NCI-H2171 treated with DMSO at 0.1 percent for 48 hours (cell line): ENCODE measurements at places on chromosomes 7 and 10.
A peak's percentile ranks its signal among the peaks of the same experiment; 100 is the strongest.

DNA sequence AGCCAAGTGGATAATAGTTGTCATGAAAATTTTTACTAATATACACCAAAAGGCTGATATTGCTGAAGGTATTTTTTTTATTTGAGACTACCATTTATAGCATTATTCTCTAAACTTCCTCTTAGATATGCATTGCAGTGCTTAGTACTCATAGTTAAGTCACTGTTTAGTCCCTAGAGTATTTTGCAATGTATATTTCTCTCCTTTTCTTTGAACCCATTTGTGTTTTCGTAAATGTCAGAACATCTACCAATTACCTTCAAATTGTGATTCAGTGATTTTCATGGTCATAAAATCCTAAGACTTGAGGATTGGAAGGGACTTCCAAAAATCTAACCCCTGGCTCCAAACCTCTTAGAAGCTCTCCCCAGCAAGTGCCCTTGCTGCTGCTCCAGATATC is 21.5 kb upstream of the CYP26C1 start:
- DNase-seq: no peak

DNA sequence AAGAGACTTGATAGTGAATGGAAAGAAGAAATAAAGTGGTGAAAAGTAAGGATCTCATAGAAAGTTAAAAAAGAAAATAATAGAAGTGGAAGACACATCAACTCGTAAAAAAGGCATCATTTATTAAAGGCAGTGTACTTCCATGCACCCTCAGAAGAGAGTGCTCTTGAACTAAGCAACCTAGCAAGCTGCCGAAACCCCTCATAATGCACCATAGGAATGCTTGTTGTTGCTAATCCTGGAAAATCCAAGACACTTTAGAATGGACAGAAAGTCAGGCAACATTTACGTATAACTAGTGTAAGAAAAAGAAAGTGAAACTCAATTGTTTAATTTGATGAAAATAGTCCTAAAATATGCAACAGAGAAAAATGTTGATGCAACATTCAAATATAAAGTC is 12.8 kb downstream of the TFPI2 start:
- DNase-seq: no peak

DNA sequence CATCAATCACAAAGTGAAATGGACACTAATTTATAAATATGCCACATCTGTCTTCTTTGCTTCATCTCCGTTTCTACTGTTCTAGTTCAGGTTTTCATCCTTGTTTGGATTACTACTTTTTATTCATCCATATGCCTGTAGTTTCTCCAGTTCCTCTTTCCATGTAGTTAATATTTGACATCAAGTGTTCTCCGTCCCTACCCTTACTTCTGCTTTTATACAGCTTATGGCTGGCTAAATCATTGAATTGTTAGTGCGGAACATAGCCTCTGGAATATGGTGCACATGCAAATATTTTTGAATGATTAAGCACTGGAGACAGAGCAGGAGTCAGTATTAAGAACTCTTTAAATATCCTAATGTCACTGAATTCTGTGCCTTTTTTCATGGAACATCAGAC is 230.0 kb upstream of the PPP1R3A start:
- no peak for DNase-seq

DNA sequence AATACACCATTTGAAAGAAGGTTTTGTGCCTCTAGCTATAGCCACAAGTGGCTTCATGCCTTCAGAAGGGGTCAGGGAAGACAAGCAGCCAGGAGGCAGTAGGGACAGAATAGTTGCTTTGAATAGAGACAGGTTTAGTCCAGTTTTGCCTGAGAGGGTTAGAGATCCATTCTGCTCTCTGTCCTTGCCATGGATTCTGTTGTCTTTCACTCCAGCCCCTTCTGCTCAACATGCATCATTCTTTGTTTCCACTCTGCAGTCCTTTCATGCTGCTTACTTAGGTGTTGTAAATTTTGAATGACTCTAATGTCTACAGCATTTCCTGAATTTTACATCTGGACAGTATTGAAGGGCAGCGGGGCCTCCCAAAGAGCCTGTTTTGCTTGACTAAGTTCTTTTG is 60.3 kb downstream of the CNTNAP2 start:
- DNase-seq: no peak

DNA sequence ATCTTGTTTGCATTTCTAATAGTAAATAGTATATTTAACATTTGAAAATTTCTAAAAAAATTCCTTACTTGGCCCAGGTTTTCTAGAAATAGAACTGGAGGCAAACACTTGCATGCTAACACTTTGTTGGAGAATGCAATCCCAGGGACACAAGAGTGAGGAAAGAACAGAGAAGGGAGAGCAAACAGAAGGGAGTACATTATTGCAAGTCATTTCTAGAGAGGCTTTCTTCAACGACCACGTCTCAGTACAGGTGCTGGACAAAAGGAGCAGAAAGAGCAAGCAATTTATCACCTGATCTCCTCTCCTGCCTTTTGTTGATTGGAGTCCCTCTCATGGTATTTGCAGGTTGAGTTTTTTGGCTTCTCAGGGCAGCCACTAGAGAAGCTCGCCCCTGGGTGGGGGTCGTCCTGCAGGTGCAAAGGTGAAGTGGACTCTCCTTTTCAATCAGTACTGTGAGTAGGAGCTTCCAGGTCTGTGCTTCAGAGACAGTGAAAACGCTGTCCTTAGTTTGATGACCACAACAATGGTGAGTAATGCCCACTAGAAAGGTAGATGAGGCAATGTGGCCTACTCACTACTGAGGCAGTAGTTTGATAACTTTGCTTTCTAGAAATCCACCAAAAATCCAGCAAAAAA is 5.2 kb downstream of the CPED1 start:
- no peak for DNase-seq

- DNase-seq: no peak
Observed at GRCh38 chr10:28459453-28460144, 73.3 kb upstream of the WAC start.

DNA sequence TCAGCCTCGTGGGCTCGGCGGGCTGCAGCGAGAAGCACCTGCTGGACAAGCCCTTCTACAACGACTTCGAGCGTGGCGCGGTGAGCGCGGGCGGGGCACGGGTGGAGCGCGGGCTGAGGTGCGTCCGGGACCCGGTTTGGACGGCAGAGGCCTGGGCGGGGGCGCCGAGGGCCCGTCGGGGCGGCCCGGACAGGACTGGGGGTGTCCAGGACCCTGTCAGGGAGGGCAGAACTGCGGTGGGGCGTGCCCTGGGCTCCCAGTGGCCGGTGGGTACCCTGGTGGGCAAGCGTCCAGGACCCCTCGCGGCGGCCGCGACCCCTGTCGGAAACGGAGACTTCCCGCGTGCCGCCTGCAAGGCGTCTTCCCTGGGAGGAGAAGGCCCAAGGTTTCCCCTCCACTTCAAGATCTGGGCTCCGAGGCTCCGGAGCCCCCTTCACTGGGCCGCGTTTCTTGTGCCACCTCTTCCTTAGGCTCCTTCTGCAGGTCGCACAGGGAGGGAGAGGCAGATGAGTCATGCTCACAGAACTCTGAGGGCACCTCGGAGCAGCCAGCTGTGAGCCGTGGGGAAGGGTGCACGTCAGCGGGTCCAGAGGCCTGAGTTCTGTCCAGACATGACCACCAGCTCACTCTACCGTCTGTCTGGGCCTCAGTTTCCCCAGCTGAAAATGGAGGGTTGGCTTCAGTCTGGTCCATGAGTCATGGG is 485 bp downstream of the ALOX5 start:
- no peak for DNase-seq

DNA sequence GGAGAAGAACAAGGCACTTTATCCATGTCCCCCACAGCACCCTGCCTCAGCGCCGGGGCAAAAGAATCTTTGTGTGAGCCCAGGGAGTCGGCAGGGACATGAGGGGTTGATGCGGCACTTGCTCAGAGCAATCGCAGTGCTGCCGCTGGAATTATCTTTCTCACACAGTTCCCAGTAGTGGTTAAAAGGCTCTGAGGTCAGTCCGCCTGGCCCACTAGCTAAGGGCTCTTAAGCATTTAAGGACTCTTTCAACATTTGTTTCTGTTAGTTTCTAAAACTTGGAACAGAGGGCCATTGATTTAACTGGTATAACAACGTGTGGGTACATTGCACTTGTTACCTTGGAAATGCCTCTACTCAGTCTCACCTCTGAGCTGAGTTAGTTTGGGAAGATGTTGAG is 208.0 kb upstream of the C7orf33 start:
- no peak for DNase-seq

GRCh38 chr10:89615112-89615511 is 29.9 kb downstream of the PANK1 start:
- DNase-seq: no peak

GRCh38 chr7:77420986-77421672 is 5.0 kb upstream of the GSAP start:
- DNase-seq: no peak

DNA sequence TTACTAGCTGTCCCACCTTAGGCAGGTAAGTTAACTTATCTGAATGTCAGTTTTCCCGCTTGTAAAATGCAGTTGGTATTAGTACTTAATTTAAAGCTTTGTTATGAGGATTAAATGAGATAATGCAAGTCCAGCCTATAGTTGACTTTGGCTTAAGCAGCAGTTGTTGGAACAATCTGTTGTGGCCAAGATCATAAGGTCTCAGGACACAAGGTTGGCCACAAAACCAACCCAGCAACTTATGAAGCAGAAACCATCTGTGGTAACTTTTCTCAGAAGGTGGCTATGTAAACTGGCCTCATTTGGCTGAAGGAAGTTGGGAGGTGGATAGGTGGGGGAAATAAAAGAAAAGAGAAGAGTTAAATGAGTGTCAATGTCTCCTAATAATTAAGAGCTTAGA is 29.4 kb downstream of the ENTPD1 start:
- DNase-seq: no peak

DNA sequence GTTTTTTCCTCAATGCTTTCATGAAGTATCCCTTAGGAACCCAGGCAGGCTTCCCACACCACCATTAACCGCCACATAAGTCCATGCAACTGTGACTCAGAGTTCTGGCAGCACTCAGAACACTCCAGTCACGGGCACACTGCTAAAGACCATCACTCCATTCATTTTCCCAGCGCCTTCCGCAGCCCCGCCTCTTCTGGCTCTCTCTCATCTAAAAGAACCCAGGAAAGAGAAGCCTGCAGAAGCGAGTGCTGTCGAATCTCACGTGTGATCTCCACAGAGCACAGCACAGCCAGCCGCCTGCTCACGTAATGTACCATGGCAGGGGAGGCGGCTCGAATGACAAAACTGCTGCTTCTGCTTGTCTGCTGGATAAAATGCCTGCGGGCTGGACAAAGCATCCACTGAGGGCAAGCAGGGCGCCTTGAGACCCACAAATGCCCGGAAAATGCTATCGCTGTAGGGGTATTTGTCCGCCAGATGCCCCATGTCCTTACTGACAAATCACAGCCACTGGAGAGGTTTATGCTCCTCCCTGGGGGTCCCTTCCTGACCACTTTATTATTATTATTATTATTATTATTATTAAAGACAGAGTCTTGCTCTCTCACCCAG is 1.8 kb downstream of the PSMG3 start:
- no peak for DNase-seq

DNA sequence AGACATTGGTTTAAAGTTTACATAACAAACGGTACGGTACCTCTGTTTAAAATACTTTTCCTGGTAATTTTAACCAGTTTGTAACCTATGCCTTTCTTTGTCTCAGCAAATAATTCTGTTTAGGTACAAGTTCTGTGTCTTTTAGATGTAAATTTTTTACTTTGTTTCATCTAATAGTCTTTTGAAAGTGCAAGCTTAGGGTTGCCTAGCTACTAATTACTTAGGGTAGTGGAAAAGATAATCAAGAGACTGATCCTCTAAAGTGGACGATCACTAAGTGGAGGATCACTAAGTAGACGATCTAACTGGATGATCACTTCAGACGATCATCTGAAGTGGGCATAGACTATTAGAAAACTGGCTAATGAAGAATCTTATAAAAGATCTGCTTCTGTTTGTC is 16.1 kb upstream of the FKBP9 start:
- DNase-seq: no peak

- peak; percentile 35 for DNase-seq
Observed at GRCh38 chr10:21402606-21403083, 122.8 kb downstream of the SKIDA1 start.

DNA sequence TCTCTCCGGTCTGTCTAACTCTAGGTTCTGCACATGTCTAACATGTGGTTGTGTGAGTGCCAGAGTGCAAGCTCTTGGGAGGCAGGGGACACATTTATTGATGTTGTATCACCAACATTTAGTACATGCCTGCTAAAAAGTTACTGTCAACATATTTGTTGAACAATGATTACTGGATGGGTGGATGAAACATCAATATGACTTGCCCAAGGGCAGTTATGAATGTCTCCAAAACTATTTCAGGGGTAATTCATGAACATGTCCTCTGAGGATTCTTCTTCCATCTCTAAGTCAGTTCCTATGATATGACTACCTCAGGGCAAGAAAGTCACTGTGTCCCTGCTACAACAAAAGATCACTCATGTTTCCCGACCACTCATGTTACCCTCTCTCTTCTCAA is 91.3 kb upstream of the STEAP1B start:
- DNase-seq: no peak

- DNase-seq: no peak
Observed at GRCh38 chr10:22491931-22492615, 146.8 kb downstream of the SPAG6 start.

DNA sequence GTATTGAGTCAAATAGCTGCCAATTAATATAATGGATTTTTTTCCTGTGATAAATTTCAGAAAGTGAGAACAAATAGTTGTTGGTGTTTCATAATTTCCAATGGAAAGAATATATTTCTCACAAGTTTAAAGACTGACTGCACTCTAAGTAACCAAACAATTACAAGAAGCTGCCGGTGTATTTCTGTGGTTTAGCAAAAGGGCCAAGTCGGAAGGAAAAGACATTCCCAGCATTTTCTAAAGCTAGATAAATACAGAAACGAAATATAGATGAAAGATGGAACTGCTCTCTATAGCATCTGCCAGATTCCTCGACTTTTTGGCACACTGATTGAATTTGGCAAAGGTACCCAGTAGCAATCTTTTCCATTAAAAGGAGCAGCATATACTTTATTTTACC is 92.7 kb upstream of the MKX start:
- no peak for DNase-seq

DNA sequence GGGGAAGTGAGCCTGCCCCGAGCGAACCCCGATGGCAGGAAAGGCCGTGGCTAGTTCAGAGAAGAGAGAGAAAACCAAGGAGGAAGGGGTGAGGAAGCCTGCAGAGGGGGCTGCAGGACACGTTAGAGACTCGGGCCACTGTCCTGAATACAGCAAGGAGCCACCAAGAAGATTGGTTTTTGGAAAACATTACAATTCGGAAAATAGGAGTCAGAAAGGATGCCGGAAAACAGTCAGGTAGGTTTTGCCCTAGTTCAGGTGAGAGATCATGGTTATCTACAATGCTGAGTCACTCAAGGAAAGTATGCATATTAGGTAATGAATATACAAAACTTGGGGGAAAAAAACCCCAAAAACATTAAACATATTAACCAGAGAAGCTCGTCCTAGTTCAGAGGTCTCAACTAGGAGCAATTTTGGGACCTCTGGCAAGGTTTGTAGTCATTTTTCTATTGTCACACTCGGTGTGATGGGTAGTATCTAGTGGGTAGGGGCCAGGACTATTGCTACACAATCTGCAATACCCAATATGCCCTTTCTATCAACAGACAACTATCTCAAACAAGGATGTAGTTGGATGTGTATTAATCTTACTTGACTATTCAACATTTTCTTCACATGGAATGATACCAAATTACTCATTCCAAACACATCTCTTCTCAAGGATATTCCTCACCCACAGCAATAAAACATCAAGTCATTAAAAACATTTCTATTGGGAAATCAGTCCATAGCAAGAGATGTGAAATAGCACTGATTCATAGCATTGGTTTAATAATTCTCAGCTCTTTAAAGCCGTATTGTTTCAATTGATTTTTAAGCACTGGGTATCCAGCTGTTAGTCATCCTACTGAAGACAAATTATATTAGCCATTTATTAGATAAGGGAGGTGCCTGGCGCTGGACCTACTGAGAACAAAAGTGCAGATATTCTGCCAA is 74.4 kb upstream of the RSU1 start:
- DNase-seq: no peak
